ENCODE measurements at places on chromosomes 16 and 17. TPM values are rescaled to one million over a fixed set of nuclear protein-coding genes. Genes with fewer than 3 reads are reported as not detected.

UNC45B gene
- total RNA-seq: not detected

CSH1 gene
- not detected for total RNA-seq

CMC2 gene
- 54.6 TPM for total RNA-seq

SOST gene
- not detected for total RNA-seq

RNF222 gene
- not detected for total RNA-seq

UMOD gene
- not detected for total RNA-seq

GRCh38 chr16:1475552-1476114 is 805 bp upstream of the CLCN7 start:
- no peak for DNase-seq

DNA sequence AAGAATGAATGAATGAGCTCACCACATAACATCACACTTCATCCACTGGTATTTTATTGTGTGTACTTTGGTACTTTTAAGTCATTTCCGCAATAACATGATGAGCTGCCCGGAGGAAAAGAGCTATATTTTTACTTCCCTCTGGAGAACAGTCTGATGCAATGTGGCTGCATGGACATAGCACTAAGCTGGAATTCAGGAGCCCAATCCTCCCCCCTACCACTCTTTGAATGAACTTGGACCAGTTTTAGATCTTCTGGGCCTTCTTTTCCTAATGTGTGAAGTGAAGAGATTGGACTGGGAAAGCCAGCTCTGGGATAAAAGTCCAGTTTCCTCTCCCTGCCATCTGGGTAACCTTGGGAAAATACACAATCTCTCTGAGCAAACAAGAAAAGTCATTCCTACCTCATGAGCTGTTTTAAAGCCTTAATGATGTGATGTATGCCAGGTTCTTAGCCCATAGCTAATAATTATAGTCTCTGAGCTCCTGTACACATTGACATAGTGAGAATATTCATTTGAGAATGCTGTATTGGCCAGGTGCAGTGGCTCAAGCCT is 79.3 kb downstream of the ABCC12 start:
- no peak for DNase-seq

GRCh38 chr17:67180275-67180674 is 64.7 kb downstream of the HELZ start:
- DNase-seq: no peak

GRCh38 chr17:40247926-40248495 is 28.9 kb downstream of the WIPF2 start:
- DNase-seq: no peak

DNA sequence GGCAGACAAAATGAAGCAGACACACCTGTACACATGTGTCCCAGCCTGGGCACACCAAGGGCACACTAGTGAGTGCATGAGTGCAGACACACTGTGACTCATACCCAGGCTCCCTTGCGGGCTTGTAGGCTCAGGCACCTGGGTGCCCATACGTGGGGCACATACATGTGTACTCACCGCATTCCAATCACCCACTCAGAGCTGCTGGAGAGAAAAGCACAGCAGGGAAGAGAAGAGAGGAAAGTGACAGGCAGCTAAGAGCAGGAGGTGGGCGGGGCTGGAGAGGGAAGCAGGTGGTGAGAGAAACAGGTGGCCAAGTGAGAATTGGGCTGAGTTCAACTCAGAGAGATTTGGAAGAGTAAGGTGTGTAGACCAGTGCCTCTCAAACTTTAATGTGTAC is 54.0 kb downstream of the TMEM132E start:
- DNase-seq: no peak

DNA sequence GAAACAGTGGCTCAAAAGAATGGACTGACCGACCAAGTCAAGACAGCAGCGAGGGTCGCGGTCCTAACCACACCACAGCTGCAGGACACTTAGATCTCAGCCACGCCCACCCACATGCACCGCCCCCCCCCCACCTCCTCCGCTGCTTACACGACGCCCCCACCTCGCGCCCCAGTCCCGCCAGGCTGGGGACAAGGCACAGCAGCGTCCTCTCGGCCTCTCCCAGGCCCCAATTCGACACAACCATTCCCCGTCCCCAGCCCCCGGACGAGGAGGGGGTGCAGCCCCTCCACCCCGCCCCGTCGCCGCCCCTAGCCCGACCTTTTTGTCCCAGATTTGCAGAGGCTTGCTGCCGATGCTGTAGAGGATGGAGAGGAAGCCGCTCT is 477 bp downstream of the CFAP20 start:
- DNase-seq: peak; percentile 67

GRCh38 chr16:3459401-3460090 is 16.1 kb downstream of the NAA60 start:
- no peak for DNase-seq

DNA sequence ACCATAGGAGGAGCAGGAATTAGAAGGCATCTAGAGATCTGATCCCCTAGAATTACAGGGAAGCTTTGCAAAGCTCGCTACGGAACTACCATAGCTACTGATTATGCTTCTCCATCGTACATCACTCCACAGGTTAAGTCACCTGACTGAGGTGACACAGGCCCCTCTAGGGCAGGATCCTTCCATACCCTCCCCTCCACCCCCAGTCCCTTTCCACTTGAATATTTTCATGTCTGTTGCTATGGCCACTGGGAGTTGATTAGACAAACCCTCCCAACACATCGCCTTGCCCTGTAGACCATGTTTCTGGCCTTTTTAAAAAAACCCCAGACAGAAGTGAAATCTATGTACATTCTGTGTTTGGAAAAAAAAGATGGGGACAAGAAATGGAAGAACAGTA is 287.1 kb downstream of the SOX9 start:
- no peak for DNase-seq

DNA sequence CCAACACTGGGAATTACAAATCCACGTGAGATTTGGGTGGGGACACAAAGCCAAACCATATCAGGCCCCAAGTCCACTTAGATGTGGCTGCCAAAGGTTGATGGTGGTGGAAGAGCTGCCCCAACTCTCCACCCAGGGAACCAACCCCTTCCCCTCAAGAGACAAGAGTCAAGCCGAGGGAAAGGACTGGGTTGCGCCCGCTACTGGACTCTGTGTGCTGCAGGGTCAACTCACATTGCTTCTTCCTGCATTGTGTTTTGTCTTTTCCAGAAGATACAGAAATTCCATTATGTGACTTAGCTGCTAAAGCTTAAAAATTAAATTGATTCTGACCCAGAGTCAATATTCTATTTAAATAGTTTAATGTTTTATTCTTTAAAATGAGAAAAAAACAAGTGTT is 58.5 kb downstream of the ADAMTS18 start:
- DNase-seq: no peak

- DNase-seq: peak; percentile 50
These were observed 3.1 kb downstream of the CD300C start for GRCh38 chr17:74542727-74543383.

DNA sequence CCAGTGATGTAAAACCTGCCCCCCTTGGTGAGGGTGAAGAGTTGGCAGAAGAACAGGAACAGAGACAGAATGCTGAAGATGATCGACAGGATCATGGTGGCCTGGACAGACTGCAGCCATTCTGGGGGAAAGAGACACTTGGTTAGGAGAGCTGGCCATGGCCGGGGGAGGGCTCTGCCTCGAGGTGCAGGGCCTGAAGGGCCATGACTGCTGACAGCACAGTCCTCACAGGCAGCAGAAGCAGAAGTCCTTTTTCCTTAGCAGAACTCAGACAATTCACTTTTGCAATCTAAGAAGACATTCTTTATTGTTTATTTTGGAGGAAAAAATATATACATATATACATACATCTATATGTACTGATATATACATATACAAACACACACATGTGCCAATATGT is 25.6 kb downstream of the PMP22 start:
- no peak for DNase-seq

GRCh38 chr17:69525920-69526841 is 111.7 kb downstream of the MAP2K6 start:
- peak; percentile 64 for DNase-seq

GRCh38 chr16:54488729-54489128 is 202.1 kb upstream of the IRX3 start:
- no peak for DNase-seq

Measured in sigmoid colon (tissue), 7 donors.